ENCODE measurements at places on chromosomes 5 and 9.

DNA sequence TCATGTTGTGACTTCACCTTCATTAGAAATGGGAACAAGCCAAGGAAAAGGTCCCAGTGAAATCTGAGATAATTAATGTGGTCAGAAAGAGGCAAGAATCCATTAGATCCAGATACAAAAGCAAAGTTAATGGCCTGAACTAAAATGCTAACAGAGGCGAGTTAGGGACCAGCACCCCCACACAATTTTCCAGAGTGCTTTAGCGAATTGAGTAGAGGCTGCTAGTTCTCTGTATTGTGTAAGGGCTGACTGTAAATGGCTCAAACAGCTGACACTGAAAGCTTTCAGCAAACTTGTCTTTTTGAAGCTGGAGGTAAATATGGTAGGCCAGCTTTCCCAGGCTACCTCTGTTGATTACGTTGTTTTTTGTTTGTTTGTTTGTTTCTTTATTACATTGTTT, 75.5 kb downstream of the CSNK1A1 start:
- DNase-seq, result no peak

DNA sequence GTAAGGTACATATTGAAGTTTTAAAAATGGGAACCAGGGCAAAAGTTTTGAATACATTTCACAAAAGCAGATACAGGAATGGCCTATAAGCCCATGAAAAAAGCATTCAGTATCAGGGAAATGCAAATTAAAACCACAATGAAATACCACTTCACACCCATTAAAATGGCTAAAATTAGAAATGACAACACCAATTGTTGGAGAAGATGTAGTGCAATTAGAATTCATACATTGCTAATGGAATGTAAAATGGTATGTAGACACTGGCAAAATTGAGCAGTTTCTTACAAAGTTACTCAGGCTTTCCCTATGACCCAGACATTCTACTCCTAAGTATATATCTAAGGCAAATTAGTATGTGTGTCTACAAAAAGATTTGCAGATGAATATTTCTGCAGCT, 34.2 kb downstream of the CDC14B start:
- DNase-seq, result no peak

GRCh38 chr5:61089351-61089750, 72.9 kb downstream of the SMIM15 start:
- no peak for DNase-seq

- no peak for DNase-seq
These were observed 218.2 kb downstream of the ARHGEF28 start for GRCh38 chr5:73844165-73844564.

GRCh38 chr5:158629591-158630312, 470.0 kb downstream of the EBF1 start:
- no peak for DNase-seq

DNA sequence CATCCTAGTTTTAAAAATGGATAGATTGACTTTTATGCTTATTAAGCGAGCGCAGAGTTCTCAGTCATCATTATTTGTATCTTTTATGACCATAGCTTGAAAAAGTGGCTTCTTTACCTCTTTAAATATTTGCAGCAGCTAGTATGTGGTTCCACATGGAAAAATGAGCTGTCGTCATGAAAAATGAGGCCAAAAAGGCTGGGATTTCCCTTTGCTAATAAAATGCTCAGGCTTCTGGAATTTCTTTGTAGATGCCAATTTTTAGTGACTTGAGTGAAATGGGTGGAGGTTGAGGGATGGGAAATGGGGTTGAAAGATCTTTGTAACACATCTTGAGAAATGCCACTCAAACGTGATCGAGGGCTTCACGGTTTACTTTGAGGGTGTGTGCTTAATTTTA, 35.2 kb downstream of the RAI14 start:
- DNase-seq, result no peak

DNA sequence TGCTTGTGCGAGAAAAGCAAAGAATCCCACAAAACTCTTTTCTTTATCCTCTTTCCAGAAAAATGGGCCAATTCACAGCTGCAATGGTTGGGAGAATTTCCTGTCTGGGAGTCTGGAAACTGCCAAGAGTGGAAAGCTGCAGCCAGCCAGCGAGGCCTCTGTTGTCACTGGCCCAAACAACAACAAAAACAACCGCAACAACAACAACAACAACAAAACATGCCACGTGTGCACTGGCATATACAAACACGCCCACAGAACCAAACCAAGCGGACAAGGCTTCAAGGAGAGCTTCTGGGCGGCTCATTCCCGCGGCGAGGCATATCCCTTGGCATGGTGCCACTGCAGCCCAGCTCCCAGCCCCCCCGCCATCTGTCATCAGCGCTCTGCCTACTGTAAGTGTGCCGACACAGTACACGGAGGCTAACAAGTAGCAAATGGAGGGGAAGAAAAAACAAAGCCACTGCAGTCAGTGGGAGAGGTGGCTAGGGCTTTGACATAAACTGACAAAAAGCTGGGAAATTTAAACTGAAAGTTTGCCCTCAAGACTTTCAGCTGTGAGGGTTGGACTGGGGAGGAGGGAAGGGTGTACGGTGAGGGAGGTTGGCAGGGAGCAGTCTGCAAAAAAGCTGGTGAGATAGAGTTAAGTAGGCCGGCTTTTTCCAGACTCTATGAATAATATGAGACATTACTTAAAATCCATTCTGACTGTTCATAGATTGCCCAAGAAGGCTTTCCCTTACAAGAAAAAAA, 165.0 kb upstream of the ZNF462 start:
- peak; percentile 52 for DNase-seq

Measured in AG04449 (cell line).